ENCODE measurements at places on chromosomes 3 and 15.

GRCh38 chr3:177622520-177622919 is 425.2 kb upstream of the TBL1XR1 start:
- no peak for DNase-seq

- DNase-seq = no peak
Measured at GRCh38 chr15:63809452-63809851, 24.3 kb downstream of the HERC1 start.

GRCh38 chr3:11304175-11304574 is 32.0 kb downstream of the ATG7 start:
- no peak for DNase-seq

- DNase-seq = no peak
Measured at GRCh38 chr3:26962492-26963360, 340.2 kb downstream of the LRRC3B start.

GRCh38 chr15:62348118-62348517 is 183.0 kb upstream of the C2CD4B start:
- no peak for DNase-seq

DNA sequence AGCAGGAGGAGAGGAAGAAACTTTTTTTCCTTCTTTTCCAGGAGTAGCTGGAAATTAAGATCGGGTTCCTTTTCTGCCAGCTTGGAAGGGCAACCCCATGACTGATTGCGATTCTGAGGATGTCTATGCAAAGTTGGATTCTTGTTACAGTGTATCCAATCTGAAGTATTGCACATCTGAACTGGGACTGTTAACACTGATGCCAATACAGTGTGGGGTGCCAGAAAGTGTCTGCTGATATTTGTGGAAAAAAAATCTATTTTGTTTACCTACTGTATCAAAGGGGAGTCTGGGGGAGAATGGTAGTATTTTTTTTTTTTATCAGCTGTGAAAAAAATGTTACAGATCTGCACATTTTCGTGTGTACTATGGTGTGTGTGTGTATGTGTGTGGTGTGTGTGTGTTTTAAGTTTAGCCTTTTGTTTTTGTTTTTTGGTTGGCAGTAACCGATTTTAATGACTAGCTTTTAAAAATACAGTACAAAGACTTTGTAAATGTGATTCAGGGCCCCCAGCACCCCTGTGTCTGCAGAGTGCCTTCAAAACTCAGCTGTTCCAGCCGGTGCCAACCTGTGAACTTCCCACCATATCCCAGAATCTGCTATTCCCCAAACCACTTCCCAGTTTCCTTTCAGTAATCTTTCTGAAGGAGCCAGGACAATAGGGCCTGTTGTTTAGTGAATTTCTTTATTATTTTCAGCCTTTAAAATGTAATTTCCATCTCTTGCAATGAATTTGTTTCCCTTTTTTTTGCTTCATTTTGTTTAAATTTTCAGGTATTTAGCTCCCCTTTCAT is 1.9 kb downstream of the RAP2B start:
- no peak for DNase-seq

GRCh38 chr3:165505657-165506056 is 309.5 kb upstream of the SLITRK3 start:
- DNase-seq = no peak

DNA sequence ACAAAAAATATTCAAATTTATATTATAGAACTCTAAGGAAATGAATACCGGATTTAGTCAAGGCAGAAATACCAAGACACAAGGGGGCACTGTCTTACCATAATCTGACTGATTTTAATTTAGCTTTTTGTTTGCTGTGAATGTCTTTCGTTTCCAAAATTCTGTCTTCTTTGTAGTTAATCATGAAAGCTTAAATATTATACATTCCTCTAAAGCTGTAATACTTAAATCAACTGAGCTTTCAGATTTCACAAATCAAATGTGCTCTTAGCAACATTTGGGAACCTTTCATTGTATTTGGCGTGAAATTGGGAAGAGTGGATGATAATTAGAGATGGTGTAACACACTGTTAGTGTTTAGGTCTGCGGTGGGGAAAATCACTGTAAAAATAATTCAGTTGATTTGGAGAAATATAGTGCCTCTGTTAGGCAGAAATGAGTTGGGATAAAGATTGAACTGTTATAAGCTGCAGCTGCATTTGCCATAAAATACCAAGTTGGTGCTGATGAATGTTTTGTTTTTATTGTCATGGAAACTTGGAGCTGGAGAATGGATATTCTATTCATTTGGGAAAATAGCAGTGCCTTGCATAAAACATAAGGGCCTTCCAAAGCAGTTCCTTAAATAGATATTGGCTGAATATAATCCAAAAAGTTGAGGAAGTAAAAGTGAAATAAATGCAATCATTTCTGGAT is 228.2 kb downstream of the TCF12 start:
- DNase-seq = peak; percentile 23

DNA sequence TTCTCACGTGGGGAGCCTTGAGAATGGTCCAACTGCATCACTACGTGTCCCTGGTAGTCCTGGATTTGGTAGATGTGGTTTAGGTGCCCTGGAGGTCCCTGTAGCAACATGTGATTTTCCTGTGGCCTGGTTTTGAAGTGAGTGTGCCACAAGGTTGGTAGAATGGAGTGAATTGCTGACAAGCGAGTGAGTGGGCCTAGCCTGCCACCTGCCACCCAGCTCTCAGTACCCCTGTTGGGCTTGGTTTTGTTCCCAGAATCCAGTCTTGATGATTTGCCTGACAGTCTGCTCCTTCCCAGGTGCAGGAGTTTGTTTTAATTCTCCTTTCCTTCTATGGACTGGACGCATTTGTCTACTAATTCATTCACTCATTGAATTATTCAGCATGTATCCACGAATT is 19.4 kb downstream of the RPLP1 start:
- DNase-seq = no peak

DNA sequence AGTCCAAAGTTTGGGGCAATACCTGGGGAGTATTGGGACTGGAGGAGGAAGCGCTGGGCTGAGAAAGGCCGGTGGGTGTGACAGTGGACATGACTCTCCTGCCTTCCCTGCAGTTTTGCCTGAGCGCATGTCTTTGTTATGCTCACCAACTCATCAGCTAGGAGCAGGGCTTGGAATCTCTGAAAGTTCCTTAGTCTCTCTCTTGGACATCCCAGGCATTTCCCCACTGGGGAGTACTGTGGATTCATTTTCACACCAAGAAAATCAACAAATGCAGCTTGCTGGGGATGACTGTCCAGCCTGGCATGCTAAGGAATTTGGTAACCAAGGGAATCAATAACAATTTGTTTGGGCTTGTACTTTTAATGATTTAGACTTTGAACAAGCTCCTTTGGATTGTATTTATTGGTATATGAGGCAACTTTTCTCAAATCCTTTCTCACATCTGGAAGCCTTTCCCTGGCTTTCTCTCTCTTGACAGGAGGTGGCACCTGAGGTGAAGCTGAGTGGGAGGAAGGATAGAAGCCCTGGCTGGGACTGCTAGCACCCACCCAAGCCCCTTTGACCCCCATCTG is 48.5 kb upstream of the CHST2 start:
- DNase-seq = no peak

GRCh38 chr15:31197497-31198414 is 96.2 kb upstream of the TRPM1 start:
- no peak for DNase-seq
